ENCODE measurements at places on chromosomes 5 and 9. TPM values are rescaled to one million over a fixed set of nuclear protein-coding genes. Genes with fewer than 3 reads are reported as not detected.

Gene SPINK7
- 0.11 TPM for polyA plus RNA-seq

Gene RCL1
- 11.1 TPM for polyA plus RNA-seq

Gene ARRDC3
- 55.1 TPM for polyA plus RNA-seq

Gene CERT1
- polyA plus RNA-seq: 31.9 TPM

Gene CDC25C
- 5.3 TPM for polyA plus RNA-seq

Gene IFNA2
- polyA plus RNA-seq: not detected

Gene GPSM1
- polyA plus RNA-seq: 36.0 TPM

Gene SHB
- 6.0 TPM for polyA plus RNA-seq

Gene AFAP1L1
- 104 TPM for polyA plus RNA-seq

Gene PCDHGB5
- 6.3 TPM for polyA plus RNA-seq

Gene ZNG1A
- polyA plus RNA-seq: 39.8 TPM

Gene MELK
- polyA plus RNA-seq: 11.0 TPM

- no peaks in the 10 kb centered on the region for H3K27me3 ChIP-seq
- H3K36me3 ChIP-seq: peaks cover 17% of the 10 kb centered on the region
- no peak for DNase-seq
Measured at GRCh38 chr9:113585555-113585954, 122.0 kb downstream of the RGS3 start.

DNA sequence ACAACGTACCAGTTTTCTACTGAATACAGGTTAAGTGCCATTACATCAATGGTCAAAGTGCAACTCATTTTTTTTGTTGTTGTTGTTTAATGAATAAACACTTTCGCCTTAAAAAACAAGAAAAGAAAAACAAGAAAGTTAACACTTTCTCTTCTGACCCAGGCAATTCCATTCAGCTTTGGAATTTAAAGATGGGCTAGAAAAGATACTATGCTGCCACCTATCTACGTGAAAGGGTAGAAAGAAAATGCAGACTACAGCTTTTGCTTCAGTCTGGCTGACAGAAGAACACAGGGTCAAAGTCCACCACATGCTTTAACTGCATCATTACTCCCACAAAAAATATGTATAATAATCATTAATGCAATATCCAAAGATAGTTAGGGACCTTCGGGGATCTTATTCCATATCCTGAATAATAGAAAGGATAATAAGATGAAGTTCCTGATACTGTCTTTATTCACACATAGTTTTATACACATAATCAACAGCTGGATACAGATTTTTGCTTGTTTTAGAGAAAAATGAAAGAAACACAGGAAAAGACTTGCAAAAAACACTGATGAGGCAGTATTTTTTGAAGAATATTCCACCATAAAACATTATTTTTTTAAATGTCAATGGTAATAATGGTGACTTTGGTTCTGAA, 40.4 kb downstream of the ZDHHC21 start:
- no peak overlapping the region for H3K4me3 ChIP-seq
- peak; percentile 22 for DNase-seq
- no peaks in the 10 kb centered on the region for H3K27me3 ChIP-seq
- no peak overlapping the region for H3K27ac ChIP-seq
- H3K36me3 ChIP-seq: peaks cover 4% of the 10 kb centered on the region

GRCh38 chr5:34857161-34857560, 18.2 kb downstream of the TTC23L start:
- no peak for DNase-seq
- H3K36me3 ChIP-seq: no peaks in the 10 kb centered on the region
- no peaks in the 10 kb centered on the region for H3K27me3 ChIP-seq
- H3K4me3 ChIP-seq: no peak overlapping the region
- no peak overlapping the region for H3K27ac ChIP-seq

DNA sequence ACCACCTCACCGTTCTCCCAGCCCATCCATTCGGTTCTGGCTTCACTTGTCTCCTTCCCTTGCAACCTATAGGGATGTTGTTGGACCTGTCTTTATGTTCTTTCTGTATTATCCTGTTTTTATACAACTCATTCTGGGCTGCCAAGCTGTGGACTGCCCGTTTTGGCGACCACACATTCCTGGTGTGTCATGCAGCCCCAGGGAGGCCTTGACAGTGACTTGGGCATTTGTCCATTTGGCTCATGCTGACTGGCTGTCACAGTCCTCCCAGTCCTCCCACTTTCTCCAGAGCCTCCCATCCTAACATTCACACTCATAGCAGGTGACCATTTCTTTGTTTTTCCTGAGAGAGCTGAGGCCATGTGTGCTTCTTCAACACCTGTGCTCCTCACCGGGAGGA, 136.4 kb downstream of the SLF1 start:
- no peak overlapping the region for H3K27ac ChIP-seq
- no peaks in the 10 kb centered on the region for H3K4me1 ChIP-seq
- no peak for DNase-seq
- H3K36me3 ChIP-seq: no peaks in the 10 kb centered on the region

DNA sequence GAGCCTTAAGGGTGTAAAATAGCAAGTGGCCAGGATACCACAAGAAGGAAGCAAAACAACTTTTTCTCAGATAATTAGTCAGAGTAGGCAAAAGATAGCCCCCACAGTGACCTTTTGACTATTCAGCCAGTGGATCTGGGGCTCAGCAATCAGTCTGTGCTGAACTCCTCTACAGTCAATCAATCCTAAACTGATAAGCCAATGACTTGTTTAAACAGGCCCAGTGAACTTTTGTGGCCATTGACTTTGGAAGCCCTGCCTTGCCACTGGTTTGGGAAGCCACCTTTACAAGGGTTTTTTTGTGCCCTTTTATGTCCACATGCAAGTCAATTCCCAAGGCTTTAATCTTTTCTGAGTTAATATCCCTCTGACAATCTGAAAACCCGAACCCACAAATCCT, 1565.0 kb upstream of the WWC1 start:
- no peak for DNase-seq
- H3K4me1 ChIP-seq: no peaks in the 10 kb centered on the region

DNA sequence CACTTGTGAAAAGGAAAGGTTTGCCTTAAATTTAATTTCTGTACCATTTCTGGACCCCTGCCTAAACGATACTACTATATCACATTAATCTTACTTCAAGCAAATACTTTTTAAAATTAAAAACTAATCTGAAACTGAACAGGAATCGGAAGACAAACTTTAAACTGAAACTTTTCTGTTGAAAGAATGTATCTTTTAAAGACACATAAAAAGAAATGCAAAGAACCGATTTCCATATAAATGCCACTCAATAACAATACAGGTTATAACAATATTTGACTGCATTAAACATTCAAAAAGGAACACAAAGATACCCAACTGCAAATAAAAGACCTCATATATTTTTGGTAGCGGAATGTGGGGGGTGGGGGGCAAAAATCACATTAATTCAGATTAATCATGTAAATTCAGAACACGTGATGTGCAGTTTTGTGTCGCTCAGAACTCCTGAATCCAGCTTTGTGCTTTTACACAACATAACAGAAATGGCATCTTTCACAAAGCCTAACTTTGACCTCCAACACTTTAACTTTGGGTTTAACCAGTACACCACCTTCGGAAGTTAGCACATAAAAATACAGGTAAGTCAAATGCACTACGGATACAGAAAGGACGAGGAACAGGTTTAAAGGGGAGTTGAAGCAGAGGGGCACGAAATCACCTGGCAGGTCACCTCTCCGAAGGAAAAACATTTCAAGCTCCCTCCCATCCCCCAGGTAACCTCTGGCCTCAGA, 925 bp downstream of the LIFR start:
- H3K4me3 ChIP-seq: peak overlapping the region; percentile 57
- peak overlapping the region; percentile 70 for H3K27ac ChIP-seq
- no peak for DNase-seq
- H3K36me3 ChIP-seq: no peaks in the 10 kb centered on the region
- peaks cover 6% of the 10 kb centered on the region for H3K4me1 ChIP-seq
- peaks cover 4% of the 10 kb centered on the region for H3K27me3 ChIP-seq

- H3K4me3 ChIP-seq: no peak overlapping the region
- H3K27me3 ChIP-seq: no peaks in the 10 kb centered on the region
- peak; percentile 47 for DNase-seq
- peaks cover 33% of the 10 kb centered on the region for H3K36me3 ChIP-seq
Measured at GRCh38 chr5:172904643-172905345, 54.4 kb upstream of the RPL26L1 start.

DNA sequence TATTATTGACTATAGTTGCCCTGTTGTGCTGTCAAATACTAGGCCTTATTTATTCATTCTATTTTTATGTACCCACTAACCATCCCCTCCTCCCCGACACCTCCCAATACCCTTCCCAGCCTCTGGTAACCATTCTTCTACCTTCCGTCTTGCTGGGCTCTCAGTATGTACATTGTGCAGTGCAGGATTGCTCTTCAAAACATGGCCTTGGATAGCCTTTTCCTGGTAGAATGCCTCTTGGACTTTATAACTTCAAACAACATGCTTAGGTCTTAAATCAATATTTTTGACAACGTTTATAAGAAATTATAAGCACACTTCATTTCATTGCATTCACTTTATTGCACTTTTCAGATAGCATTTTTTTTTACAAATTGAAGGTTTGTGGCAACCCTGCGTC, 172.6 kb upstream of the ACTBL2 start:
- no peak for DNase-seq
- H3K36me3 ChIP-seq: no peaks in the 10 kb centered on the region

- H3K4me3 ChIP-seq: no peak overlapping the region
- no peaks in the 10 kb centered on the region for H3K36me3 ChIP-seq
- no peak overlapping the region for H3K27ac ChIP-seq
- peaks cover 12% of the 10 kb centered on the region for H3K4me1 ChIP-seq
Measured at GRCh38 chr5:38847559-38848347, 1.9 kb downstream of the OSMR start.

- peak; percentile 61 for DNase-seq
- no peaks in the 10 kb centered on the region for H3K27me3 ChIP-seq
- H3K4me3 ChIP-seq: no peak overlapping the region
- H3K4me1 ChIP-seq: no peaks in the 10 kb centered on the region
- H3K36me3 ChIP-seq: no peaks in the 10 kb centered on the region
Measured at GRCh38 chr9:17875886-17876285, 297.0 kb downstream of the SH3GL2 start.

GRCh38 chr5:119537704-119538103, 85.4 kb downstream of the HSD17B4 start:
- DNase-seq: no peak
- H3K27ac ChIP-seq: no peak overlapping the region
- H3K4me1 ChIP-seq: no peaks in the 10 kb centered on the region
- H3K27me3 ChIP-seq: no peaks in the 10 kb centered on the region
- peaks cover 6% of the 10 kb centered on the region for H3K36me3 ChIP-seq

DNA sequence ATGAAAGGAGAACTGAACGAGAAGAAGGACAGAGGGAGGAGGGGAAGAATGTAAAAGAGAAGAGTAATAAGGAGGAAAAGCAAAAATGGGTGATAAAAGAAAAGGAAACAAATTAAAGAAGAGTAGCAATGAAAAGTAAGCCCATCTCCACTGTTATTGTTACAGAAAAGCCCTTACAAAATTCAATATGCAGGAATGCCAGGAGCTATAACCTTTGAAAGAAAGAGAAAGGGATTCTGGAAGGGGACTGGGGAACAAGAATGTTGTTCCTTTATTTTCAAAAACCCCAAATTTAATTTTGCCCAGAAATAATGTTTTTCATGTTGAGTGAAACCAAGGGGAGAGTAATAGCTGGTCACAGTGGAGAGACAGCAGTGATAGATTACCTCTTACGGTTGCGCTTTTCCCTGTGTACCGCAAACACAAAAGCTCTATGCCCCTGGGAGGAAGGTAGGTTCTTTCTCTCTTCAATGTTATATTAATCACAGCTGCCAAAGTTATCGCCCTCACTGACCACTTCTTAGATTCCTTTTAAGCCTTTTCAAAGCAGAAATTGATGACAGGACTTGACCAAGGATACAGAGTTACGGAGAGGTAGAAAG, 86.7 kb downstream of the BRINP1 start:
- H3K4me1 ChIP-seq: no peaks in the 10 kb centered on the region
- no peaks in the 10 kb centered on the region for H3K36me3 ChIP-seq
- DNase-seq: no peak
- H3K4me3 ChIP-seq: no peak overlapping the region

- H3K27me3 ChIP-seq: peaks cover 100% of the 10 kb centered on the region
- no peak for DNase-seq
- H3K27ac ChIP-seq: no peak overlapping the region
- H3K4me1 ChIP-seq: peaks cover 23% of the 10 kb centered on the region
- no peak overlapping the region for H3K4me3 ChIP-seq
Measured at GRCh38 chr9:126623314-126623666, 9.6 kb downstream of the LMX1B start.

GRCh38 chr5:132245593-132245992, 11.9 kb upstream of the PDLIM4 start:
- H3K4me1 ChIP-seq: peaks cover 1% of the 10 kb centered on the region
- DNase-seq: no peak
- H3K36me3 ChIP-seq: no peaks in the 10 kb centered on the region
- no peaks in the 10 kb centered on the region for H3K27me3 ChIP-seq
- no peak overlapping the region for H3K27ac ChIP-seq

DNA sequence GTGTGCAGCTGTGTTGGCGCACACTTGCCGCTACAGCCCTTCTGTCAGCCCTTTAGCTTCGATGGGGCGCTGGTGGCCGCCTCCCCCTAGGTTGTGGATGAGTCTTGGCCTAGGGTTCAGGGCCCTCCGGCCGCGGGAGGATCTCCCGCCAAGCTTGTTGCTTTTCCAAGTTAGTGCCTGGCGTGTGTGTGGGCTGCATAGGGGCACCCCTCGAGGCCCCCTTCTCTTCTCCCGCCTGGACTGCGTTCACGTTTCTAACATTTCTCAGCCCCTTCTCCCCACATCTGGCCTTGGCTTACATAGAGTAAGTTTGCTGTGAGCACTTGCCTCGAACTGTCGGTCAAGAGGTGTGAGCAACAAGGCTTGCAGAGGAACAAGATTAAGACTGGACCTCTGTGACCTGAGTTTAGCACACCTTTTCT, 413 bp upstream of the OXCT1 start:
- DNase-seq: no peak
- peak overlapping the region; percentile 89 for H3K4me3 ChIP-seq
- no peaks in the 10 kb centered on the region for H3K27me3 ChIP-seq
- no peaks in the 10 kb centered on the region for H3K36me3 ChIP-seq

- no peaks in the 10 kb centered on the region for H3K27me3 ChIP-seq
- no peaks in the 10 kb centered on the region for H3K4me1 ChIP-seq
- DNase-seq: no peak
- no peaks in the 10 kb centered on the region for H3K36me3 ChIP-seq
- H3K4me3 ChIP-seq: no peak overlapping the region
Measured at GRCh38 chr5:86152988-86153560, 464.7 kb upstream of the COX7C start.

GRCh38 chr5:40939753-40940152, 30.5 kb downstream of the C7 start:
- H3K27me3 ChIP-seq: no peaks in the 10 kb centered on the region
- no peaks in the 10 kb centered on the region for H3K4me1 ChIP-seq
- H3K4me3 ChIP-seq: no peak overlapping the region
- H3K27ac ChIP-seq: no peak overlapping the region
- H3K36me3 ChIP-seq: no peaks in the 10 kb centered on the region

- DNase-seq: no peak
- H3K27me3 ChIP-seq: no peaks in the 10 kb centered on the region
- H3K4me1 ChIP-seq: no peaks in the 10 kb centered on the region
- H3K36me3 ChIP-seq: no peaks in the 10 kb centered on the region
- no peak overlapping the region for H3K27ac ChIP-seq
Measured at GRCh38 chr5:24232041-24232440, 412.7 kb downstream of the CDH10 start.
